A375 (cell line): ENCODE measurements at places on chromosomes 11 and 22. TPM values are rescaled to one million over a fixed set of nuclear protein-coding genes. Genes with fewer than 3 reads are reported as not detected.

Gene CREBZF
- total RNA-seq: 86.5 and 95.7 TPM in 2 replicates

Gene P2RY6
- total RNA-seq: 0.21 TPM in 1 of 2 replicates, not detected in the other

Gene CHRM1
- 0.30 and 0.56 TPM in 2 replicates for total RNA-seq

Gene CCS
- 24.3 and 27.7 TPM in 2 replicates for total RNA-seq

Gene CYP2D6
- total RNA-seq: 0.45 TPM in 2 replicates

Gene TPBGL
- not detected in 2 replicates for total RNA-seq

Gene SHANK2
- 0.34 and 1.5 TPM in 2 replicates for total RNA-seq

Gene APOBEC3F
- total RNA-seq: 2.9 and 3.5 TPM in 2 replicates

Gene CLMP
- total RNA-seq: 9.8 and 12.7 TPM in 2 replicates

Gene ARSA
- total RNA-seq: 7.7 and 8.0 TPM in 2 replicates

Gene C11orf65
- total RNA-seq: 0.23 and 0.58 TPM in 2 replicates

Gene RAB39A
- total RNA-seq: 1.1 and 2.3 TPM in 2 replicates

Gene MS4A4E
- total RNA-seq: not detected in 2 replicates

Gene SYCE3
- total RNA-seq: not detected in 2 replicates

Gene HPX
- 0.45 and 0.53 TPM in 2 replicates for total RNA-seq

Gene EHF
- 0.58 and 0.68 TPM in 2 replicates for total RNA-seq

Gene GSTT4
- total RNA-seq: not detected in 2 replicates

Gene TMPRSS6
- total RNA-seq: not detected in 2 replicates

Gene STX5
- 33.8 and 38.8 TPM in 2 replicates for total RNA-seq

Gene POLR2L
- total RNA-seq: 380 and 388 TPM in 2 replicates

Gene PKDREJ
- total RNA-seq: not detected in 2 replicates

Gene CCDC134
- 5.6 and 7.4 TPM in 2 replicates for total RNA-seq

Gene RASD2
- total RNA-seq: 0.16 TPM in 1 of 2 replicates, not detected in the other

Gene L3MBTL2
- total RNA-seq: 21.2 and 22.7 TPM in 2 replicates

Gene SLC1A2
- not detected in 2 replicates for total RNA-seq

Gene TMEM191B
- 0.23 TPM in 1 of 2 replicates, not detected in the other for total RNA-seq

Gene SYT13
- not detected in 2 replicates for total RNA-seq

Gene OR8K1
- total RNA-seq: not detected in 2 replicates

Gene MYO18B
- 0.03 and 0.15 TPM in 2 replicates for total RNA-seq
